ENCODE measurements at places on chromosomes 7 and 10.
A peak's percentile ranks its signal among the peaks of the same experiment; 100 is the strongest.

DNA sequence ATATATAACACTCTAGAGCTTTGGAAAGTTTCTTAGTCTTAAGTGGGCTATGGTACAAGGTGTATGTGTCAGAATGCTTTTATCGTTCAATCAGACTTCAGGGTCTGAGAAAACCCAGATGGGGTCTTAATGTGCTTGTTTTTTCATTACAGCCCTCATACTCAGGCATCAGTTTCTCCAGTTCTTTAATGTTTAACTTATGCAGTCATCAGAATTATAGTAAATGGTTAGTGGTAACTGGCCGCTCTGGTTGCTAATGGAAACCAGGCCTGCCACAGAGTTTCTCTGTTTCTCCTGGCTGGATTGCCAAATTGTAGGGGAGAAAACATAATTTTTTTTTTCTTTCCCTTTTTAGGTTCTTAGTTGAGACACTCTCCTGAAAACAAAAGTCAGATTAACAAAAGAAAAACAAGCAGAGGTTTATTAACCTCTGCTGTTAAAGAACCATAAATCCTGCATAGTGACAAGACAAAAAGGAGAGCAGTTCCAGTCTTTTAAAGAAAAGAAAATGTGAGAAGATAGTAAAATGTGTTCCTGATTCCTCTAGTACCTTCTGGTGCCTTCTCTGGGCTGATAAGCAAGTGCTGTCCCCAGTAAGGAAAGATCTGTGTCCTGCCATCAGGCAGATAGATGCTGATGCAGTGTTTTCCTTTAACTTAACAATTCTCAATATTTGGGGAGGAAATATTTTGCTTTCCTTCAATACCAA is 21.5 kb upstream of the GHITM start:
- no peak for DNase-seq

DNA sequence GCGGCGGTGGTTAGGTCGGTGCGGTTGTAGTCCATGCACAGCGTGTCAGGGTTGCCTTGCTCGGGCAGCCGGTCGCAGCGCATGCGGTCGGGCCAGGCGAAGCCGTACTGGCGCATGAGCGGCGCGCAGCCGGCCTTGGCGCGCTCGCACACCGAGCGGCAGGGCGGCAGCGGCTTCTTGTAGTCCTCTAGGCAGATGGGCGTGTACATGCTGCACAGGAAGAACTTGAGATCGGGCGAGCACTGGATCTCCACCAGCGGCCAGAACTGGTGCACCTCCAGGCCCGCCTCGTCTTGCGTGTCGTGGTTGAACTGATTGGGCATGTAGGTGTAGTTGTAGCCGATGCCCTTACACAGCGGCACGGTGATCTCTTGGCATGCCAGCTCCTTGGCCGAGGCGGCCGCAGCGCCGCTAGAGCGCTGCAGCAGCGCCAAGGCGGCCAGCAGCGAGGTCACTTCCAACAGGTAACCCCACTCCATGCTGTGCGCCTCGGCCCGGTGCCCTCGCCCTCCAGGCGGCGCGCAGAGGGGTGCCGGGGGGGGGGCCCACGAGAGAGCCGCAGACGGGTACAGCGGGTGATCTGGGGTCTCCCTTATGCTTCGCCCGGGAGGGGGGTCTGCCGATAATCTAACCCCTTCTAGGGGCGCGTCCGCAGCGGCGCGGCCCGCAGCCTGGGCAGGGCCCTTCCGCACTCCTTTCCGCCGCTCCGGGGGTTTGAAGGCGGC is 983 bp downstream of the FZD8 start:
- DNase-seq: peak; percentile 86

GRCh38 chr10:44047361-44047760 is 337.5 kb downstream of the CXCL12 start:
- no peak for DNase-seq

GRCh38 chr7:137895301-137896221 is 48.8 kb upstream of the DGKI start:
- DNase-seq: no peak

- DNase-seq: no peak
Observed at GRCh38 chr7:31432836-31433340, 81.0 kb upstream of the ITPRID1 start.

DNA sequence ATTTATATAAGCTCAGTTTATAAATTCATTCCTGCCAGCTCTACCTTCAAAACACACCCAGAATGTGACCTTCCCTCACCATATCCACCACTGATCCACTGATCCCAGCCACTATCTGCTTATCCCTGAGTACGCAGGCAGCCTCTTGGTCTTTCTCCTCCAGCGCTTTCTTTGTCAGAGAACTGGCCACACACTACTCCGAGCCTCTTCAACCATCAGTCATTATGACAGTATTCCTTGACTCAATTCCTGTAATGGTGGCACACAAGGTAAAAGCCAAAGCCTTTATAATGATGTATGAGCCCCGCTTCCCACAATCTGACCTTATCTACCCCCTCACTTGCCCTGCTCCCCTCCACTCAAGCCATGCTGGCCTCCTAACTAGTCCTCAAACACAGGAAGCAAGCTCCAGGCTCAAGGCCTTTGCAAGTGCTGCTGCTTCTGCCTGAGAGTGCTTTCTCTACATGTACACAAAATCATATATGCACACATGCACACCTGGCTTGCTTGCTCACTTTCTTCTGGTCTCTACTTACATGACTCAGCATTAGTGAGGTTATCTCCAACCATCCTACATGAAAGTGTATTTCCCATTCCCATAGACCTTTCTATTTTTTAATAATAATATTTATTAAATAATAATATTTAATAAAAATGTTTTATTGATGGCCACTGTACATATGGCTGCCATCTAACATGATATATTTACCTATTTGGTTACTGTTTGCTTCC is 150.4 kb upstream of the FEZF1 start:
- DNase-seq: no peak

GRCh38 chr10:80684259-80684658 is 146.6 kb downstream of the SH2D4B start:
- DNase-seq: no peak

DNA sequence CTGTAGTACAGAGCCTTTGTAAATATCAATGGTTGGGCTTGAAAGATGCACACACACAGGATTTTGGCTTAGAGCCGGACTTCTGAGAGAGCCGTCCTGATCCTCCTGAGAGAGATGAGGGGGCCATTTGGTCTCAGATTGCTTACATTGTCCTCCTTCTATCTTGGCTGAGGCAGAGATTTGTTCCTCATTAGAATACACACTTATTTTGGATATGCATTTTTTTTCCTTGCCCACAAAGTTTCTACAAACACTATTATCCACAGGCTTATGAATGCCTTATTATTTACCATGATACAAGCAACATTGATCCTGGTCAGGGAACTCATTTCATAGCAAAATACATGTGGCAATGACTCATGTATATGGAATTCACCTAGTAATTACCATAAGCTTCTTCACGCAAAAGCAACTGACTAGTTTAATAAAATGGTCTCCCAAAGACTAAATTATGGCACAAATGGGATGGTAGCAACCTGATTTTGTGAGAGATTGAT is 175.3 kb downstream of the MDFIC start:
- peak; percentile 80 for DNase-seq

DNA sequence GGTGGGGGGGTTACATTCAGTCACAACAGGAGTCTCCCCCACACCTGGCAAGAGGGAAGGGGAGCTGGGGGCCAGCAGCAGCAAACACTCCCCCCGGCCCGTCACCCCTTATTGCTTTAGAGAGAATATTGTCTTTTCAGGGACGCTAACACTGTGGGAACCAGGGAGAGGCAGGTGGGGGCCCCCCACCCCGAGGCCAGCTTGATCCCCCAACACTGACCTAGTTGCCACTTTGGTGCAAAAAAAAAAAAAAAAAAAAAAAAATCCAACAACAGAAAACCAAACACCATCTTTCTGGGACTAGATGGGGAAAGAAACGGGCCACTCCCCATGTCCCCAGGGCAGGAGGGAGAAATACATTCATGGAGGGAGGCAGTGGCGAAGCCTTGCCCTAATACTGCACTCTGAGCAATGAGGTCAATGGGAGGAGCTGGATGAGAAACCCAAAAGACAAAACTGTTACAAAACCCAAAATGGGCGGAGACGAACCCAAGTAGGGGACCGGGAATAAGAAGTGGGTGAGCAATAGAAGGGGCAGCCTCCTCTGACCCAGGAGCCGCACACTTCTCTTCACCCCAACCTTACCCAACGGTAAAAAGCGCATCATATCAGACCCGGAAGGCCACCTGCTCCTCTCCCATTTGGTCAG is 6.5 kb downstream of the GNB2 start:
- peak; percentile 33 for DNase-seq

DNA sequence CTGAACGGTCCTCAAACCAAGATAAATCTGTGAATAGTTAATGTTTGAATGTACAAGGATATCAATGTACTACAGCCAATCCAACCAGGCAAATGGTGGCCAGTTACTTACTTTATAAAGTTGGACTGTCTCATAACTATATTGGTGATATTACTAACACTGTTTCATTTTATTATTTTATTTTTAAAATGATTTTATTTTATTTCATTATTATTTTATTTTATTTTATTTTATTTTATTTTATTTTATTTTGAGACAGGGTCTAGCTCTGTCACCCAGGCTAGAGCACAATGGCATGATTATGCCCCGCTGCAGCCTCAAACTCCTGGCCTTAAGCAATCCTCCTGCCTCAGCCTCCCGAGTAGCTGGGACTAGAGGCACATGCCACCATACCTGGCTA is 6.8 kb downstream of the IL15RA start:
- no peak for DNase-seq

- DNase-seq: no peak
Observed at GRCh38 chr7:70700941-70701425, 431.0 kb upstream of the GALNT17 start.

- DNase-seq: no peak
Observed at GRCh38 chr7:34282271-34282670, 375.7 kb upstream of the NPSR1 start.

GRCh38 chr7:95213809-95214492 is 110.4 kb downstream of the PON1 start:
- DNase-seq: no peak

DNA sequence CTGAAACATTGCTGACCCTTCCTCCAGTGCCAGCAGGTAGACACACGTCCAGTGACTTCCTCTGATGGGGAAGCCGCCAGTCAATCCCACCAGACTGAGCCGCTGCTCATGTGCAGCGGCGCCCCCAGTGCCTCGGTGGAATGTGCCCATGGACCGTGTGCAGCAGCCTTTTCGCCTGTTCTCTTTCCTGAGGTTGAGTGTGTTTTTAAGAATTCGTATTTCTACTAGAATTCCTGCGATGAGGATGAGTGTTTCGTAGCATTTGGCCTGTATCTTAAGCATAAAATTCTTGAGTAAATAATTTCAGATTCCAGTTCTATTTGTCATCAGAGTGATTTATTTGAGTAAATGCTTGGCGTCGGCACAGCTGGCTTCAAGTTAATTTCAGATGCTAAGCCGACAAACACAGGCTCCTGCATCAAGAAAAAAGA is 35.4 kb downstream of the BNIP3 start:
- peak; percentile 95 for DNase-seq

DNA sequence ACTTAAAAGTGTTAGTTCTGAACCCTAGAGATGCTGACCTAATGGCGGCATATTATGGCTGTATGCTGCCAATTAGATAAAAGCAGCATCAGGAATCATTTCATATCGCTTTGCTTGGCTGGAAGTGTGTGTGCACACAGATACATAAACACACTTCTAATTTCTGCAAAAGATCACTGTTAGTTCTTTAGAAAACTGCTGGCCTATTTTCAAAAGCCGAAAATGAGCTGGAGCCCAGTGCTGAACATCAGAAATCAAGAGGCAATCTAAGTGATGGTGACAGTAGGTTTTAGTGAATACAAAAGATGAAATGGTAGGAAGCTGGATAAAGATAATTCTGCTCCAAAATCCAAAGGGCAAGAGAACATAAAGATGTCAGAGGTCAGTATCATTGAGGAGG is 745.8 kb upstream of the LRRTM3 start:
- DNase-seq: no peak

DNA sequence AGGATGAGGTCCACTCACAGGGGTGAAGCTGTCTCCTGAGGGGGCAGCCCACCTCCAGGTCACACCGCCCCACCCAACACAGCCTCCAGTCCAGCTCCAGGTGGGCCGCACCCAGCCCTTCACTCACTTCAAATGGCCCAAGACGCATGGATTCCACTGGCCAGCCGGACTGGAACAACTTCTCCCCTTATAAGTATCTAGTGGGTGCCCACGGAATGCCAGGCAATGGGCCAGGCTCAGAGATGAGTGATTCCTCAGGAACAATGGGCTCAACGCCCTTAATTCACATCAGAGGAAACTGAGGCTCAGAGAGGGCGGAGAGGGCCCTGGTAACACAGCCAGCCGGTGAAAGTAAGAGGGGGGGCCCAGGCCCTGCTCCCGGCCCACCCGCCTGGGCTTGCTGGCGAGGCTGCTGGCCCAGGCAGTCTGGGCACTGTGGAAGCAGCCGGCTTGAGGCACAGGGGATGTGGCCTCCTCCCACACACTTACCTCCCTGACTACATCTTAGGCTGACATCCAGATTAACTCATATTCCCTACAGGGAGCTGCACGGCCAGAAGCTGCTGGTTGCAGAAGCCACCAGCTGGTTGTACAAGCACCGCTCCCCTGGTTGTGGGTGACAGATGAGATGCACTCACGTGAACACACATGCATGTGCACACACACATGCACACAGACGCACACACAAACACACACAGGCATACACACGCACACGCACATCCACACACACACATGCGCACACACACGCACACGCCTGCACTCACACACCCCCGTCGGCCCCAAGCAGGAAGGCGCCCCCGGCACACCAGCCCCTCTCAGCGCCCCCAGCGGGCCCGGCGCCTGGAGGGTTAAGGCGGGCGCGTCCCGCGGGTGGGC is 1.0 kb upstream of the FAM20C start:
- peak; percentile 78 for DNase-seq

- no peak for DNase-seq
Observed at GRCh38 chr10:124996854-124997215, 54.9 kb downstream of the ZRANB1 start.

DNA sequence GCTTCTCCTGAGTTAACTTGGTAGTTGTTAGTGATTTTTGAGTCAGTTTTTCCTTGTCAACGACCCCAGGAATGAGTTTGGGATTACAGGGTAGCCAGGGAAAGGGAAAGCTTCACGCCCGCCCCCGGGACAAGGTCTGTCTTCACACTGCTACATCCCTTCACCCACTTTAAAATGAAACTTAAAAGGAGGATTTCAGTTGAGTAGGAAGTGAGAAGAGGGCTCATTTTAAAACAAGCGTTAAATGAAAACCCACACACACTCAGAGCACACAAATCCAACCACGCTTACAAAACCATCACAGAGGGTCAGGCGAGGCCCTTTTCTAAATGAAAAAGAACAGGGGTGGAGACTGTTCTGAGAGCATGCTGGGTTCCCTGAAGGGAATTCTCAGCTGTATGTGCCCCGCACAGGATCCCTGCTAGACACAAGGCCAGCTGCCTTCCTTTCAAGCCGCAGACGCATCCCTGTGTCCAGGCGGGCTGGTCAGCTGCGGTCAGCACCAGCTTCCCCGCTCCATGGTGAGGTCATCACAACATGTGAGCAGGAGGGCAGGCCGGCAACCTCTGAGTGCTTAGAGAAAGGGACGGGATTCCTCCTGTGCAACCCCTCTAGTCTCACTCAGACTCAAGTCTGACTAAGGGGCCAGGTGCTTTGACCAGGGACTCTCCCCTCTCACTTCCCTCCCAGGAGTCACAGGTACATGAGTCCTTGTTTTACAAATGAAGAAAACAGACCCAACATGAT is 111.8 kb downstream of the EGFR start:
- peak; percentile 91 for DNase-seq
